ENCODE measurements at places on chromosomes 4 and X.

GRCh38 chr4:101174679-101175345 is 172.5 kb downstream of the PPP3CA start:
- DNase-seq: no peak

DNA sequence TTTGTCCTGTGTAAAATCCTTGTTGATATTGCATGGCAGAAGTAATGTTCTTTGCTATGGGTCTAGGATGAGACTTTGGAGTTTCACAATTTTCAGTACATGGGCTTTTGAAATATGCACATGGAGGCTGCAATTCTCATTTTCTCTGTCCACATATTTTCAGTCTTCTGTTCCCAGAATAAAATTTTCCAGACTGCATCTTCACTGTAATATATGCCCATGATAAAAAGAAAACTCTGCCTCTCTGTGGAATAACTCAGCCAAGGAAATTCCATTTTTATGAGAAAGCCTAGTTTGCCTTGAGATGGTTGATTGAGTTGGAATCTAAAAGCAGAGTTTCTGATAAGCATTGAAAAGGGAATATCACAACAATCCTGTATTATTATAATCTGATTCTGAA is 601.4 kb upstream of the AADAT start:
- no peak for DNase-seq

DNA sequence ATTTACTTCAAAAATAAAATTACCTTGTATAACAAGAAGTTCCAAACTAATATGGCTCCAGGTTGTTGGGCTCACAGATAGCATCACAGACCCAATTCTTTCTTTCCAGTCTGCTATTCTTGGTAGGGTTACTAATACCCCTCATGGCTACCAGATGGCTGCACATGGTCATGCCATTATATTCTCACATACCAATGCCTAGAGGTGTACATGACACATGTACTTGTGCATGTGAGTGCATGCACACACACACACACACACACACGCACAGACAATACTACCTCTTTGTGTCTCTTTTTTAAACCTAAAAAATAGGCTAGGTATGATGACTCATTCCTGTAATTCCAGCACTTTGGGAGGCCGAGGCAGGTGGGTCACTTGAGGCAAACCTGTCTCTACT is 31.1 kb downstream of the FBXO8 start:
- no peak for DNase-seq

DNA sequence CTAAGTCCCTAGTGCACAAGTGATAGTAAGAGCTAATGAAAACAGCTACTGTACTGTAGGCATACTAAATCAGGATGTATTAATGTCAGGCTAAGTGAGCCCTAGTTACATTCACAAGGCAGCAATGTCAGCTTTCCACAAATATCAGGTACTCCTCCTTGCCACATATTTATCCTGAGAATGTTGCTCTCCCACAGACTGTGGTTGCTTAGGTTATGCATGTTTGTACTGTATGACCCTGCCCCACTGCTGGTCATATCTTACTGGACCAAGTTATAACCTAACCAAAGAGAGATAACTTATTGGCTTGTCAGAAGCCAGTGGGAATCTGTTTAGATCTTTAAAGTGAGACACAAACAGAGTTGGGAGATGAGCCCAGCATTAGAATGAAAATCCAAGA is 241.0 kb downstream of the SLC39A8 start:
- DNase-seq: no peak

DNA sequence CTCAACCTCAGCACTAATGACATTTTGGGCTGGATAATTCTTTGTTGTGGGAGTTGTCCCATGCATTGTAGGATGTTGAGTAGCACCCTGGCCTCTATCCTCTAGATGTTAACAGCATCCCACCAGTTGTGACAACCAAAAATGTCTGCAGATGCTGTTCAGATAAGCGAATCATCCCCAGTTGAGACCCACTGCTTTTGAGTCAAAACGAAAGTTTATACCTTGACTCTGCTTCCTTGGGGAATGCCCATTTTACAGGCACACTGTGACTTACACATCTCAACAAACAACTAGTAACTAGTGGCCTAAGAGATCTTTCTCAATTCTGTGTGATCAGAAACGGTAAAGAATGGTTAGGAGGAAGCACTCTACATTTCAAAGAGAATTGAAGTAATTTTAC is 37.0 kb downstream of the SEPSECS start:
- no peak for DNase-seq

- no peak for DNase-seq
Observed at GRCh38 chrX:144275843-144276242, 392.0 kb downstream of the UBE2NL start.

DNA sequence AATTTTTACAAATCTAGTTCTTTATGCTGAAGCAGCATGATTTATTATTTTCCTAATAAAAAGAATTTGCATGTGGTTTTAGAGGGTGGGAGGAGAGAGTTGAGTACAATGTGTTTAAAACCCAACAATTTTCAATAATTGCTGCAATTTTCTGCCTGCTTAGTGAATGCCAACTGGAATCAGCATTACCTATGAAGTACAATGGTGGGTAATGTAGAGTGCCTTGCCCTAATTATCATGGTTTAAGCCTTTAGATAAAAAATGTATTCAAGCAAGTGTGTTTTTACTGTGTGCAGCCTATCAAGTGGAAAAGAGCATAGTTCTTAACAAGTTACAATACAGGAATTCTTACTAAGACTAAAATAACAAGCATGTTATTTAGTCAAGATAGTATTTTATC is 77.9 kb upstream of the ANKRD50 start:
- DNase-seq: no peak

GRCh38 chr4:54971474-54971950 is 153.9 kb downstream of the KDR start:
- DNase-seq: no peak

DNA sequence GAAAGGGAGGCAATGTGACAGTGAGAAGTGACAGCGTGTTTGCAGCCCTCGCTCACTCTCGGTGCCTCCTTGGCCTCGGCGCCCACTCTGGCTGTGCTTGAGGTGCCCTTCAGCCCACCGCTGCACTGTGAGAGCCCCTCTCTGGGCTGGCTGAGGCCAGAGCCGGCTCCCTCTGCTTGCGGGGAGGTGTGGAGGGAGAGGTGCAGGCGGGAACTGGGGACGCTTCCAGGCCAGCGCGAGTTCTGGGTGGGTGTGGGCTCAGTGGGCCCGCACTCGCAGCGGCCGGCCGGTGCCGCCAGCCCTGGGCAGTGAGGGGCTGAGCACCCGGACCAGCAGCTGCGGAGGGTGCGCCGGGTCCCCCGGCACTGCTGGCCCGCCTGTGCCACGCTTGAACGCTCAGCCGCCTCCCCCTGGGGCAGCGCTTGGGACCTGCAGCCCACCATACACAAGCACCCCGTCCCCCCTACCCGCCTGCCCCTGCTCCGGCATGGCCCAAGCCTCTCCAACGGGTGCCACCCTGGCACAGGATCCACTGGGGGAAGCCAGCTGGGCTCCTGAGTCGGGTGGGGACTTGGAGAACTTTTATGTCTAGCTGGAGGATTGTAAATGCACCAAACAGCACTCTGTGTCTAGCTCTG is 1142.8 kb upstream of the INTU start:
- no peak for DNase-seq

- DNase-seq: no peak
Observed at GRCh38 chr4:159593681-159594080, 490.8 kb downstream of the RAPGEF2 start.

GRCh38 chr4:105327222-105327621 is 146.6 kb downstream of the PPA2 start:
- DNase-seq: no peak

DNA sequence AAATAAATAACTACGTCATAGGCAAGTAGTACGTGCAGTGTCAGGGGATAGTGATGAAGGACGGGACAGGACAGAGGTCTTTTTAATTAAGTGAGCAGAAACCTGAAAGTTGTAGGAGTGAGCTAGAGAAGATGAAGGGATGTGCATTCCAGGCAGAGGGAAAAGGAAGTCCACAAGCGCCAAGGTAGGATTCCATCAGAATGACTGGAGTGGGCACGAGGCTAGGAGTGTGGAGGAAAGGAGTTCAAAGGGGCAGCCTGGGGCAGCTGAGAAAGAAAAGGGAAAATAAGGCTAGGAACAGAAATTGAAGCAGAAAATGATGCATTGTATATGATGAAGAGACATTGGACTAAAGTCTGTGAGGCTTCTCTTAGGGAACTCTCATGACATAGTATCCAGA is 192.2 kb upstream of the TLL1 start:
- DNase-seq: no peak

GRCh38 chrX:16250296-16250695 is 83.0 kb downstream of the MAGEB17 start:
- no peak for DNase-seq

DNA sequence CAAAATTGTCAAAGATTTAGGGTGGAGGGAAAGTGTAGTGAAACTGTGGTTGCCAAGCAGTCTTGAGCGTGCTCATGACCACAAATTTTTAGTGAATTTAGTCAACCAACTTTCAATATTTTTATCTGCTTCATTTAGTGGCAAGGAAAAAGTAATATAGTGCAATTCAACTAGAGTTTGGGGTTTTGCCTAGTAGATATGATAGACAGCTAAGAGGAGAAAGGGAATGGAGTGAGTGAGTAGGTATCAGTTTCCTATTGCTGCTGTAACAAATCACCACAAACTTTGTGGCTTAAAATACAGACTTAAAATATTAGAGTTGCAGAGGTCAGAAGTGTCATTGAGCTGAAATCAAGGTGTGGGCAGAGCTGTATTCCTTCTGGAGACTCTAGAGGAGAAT is 3.7 kb upstream of the CT47C1 start:
- no peak for DNase-seq

DNA sequence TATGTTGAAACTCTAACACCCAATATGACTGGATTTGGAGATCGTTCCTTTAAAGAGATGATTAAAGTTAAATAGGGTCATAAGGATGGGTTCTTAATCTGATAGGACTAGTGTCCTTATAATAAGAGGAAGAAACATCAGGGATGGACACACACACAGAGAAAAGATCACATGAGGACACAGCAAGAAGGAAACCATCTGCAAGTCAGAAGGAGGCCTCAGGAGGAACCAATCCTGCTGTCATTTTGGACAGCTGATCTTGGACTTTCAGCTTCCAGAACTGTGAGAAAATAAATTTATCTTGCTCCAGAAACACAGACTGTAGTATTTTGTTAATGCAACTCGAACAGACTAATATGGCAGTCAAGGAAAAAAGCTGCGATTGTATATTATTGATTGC is 631.5 kb downstream of the PCDH7 start:
- DNase-seq: no peak

DNA sequence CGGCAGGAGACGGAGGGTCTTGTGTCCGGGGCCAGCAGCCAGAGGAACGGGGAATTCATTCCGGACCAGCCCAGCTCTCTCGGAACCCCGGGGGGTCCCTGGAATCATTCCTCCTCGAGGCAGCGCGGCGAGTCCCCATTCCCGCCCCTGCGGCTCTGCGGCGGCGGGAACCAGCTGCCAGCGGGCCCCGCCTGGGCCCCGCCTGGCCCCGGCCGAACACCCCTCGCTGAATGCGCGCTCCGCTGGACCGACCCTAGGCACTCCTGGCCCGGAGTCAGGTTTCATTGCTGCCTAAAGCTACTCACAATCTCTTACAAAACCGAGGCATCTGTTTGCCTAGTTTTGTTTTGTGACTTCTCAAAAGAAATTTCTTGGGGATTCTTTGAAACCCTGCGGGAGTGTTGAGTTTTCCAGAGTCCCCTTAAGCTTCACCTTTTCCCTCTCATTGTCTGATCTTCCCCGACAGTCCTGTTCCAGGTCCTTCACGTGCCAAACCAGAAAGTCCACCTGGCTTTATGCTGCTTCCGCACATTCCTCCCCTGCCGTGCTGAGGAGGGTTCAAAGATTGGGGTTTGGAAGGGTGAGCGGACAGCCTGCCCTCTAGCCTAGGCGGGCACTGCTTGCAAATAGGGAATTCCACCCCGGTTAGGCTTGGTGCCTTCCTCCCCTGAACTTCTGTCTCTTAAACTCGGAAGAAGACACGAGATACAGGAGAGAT is 789 bp downstream of the ARHGAP10 start:
- no peak for DNase-seq

GRCh38 chrX:99913611-99914010 is 496.5 kb downstream of the PCDH19 start:
- no peak for DNase-seq

GRCh38 chr4:140152751-140153418 is 1.1 kb downstream of the MAML3 start:
- DNase-seq: no peak

GRCh38 chrX:119475389-119476101 is 7.3 kb downstream of the SLC25A5 start:
- DNase-seq: no peak

- DNase-seq: no peak
Observed at GRCh38 chrX:134548257-134549201, 88.6 kb downstream of the HPRT1 start.

- no peak for DNase-seq
Observed at GRCh38 chr4:28792917-28793597, 1927.1 kb upstream of the PCDH7 start.

GRCh38 chr4:1542516-1543320 is 136.5 kb upstream of the NKX1-1 start:
- no peak for DNase-seq

GRCh38 chrX:310621-311155 is 7.9 kb downstream of the GTPBP6 start:
- no peak for DNase-seq

GRCh38 chr4:5982156-5982973 is 35.9 kb downstream of the C4orf50 start:
- no peak for DNase-seq

DNA sequence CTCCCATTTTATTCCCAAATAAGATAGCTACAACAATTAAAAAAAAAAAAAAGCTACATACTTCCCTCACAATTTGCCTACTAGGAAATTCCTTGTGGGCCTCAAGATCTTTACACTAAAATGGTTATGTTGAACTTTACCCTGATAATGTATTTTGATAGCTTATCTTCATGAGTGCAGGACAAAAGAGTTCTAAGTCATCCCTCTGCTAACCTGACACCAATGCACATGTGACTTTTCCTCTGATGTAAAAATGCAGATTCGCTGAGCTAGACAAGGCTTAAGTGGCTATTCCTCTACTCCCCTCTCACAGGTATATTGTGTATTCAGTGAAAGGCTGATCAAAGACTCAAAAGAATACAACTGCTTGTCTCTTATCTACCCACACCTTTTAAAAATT is 22.5 kb downstream of the ELF2 start:
- no peak for DNase-seq

GRCh38 chr4:89134775-89135319 is 23.5 kb downstream of the TIGD2 start:
- DNase-seq: no peak

GRCh38 chrX:13697455-13697854 is 8.5 kb downstream of the RAB9A start:
- DNase-seq: no peak

DNA sequence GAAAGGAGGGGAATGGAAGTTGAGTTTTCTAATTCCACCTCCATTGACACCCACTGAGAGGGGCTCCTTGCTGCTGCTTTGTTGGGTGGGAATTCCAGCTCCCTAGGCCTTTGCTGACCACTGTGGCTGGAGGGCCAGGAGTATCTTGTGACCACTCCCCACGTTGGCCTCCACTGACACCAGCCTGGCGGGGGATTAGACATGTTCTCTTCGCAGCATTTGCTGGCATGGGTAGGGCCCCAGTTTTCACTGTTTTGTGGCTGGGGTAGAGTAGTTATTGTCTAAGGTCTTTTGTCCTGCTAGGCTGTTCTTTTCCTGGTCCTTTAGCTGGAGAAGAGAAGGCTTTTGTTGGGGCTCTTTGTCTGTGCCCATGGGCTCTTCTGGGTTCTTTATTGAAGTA is 116.7 kb downstream of the CDKL5 start:
- no peak for DNase-seq

- no peak for DNase-seq
Observed at GRCh38 chrX:42151808-42152207, 228.5 kb upstream of the CASK start.

All from cortex of kidney (tissue), 1 donor.